Suppressor macrophage treated with lipopolysaccharide for 4 hours (primary cell): ENCODE measurements at places on chromosomes 7 and 10.

GRCh38 chr7:121480566-121481335 lies 84.6 kb upstream of the FAM3C start:
- no peak for DNase-seq

DNA sequence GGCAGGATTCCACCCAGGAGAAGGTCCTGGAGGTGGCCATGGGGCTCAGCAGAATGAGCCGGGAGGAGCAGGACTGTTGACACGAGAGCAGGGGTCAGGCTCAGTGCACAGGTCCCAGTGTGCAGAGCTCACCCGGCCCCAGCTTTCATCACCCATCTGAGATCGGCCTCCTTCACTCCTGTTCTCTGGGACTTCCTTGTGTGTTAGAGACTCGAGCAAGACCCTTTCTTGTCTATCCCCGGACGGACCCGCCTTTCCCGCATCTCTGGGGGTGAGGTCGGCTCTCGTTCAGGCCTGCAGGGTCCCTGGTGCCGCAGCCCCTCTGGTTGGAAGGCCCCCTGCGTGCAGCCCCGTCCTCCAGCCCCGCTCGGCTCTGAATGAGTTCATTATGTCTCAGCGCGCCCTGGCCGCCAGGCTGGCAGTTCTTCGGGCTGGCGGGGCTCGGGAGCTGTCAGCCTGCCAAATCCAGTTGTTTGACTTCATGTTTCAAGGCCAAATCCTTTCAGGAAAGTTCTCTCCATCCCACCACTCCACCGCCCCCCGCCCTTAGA lies 127.9 kb downstream of the LHPP start:
- DNase-seq = no peak

- DNase-seq = no peak
Observed at GRCh38 chr10:49752584-49752983, 9.5 kb downstream of the OGDHL start.

- peak; percentile 80 for DNase-seq
Observed at GRCh38 chr10:32055478-32056135, 618 bp downstream of the KIF5B start.

GRCh38 chr10:21039721-21040120 lies 142.6 kb upstream of the NEBL start:
- no peak for DNase-seq

DNA sequence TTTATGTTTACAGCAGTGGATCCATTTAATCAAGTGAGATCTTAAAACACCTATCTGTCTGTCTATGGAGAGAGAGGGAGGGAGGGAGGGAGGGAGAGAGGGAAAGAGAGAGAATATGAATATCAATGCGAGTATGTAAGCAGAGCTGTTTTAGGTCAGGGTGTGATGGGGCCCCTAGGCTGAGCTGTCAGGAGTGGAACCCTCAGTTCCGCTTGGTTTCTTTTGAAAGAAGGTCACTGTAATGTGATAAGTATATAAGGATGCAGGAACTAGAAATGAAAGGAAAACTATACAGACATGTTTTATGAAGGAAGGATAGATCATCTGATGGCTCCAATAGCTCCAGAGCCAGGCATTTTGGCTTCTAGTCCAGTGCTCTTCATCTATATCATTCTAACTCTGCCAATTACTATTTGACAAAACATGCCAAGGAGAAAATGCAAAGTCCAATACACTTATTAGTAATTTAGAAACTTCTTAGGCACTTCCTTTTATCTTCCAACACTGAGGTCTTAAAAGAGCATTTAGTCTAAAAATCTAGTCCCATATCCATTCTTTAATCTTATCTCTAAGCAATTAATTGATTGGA lies 70.3 kb downstream of the NRCAM start:
- no peak for DNase-seq

GRCh38 chr10:95758351-95759025 lies 2.5 kb downstream of the ENTPD1 start:
- peak; percentile 44 for DNase-seq

DNA sequence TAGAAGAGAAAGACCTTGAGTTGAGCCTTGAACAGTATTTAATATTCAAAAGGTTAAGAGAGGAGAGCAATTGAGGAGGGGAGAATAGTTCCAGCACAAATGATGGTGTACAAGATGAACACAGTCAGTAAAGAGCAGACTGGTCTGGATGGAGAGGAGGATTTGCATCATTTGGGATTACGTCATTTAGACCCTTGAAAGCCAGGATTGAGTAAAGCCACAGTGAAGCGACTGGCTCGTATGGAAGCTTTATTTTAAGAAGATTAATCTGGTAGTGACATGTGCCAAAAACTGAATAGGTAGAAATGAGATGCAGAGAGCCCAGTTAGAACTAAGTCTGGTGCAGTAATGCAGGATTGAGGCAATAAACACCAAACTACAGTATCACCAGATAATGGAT lies 52.6 kb downstream of the TRUB1 start:
- no peak for DNase-seq

GRCh38 chr7:2799253-2799652 lies 44.9 kb downstream of the GNA12 start:
- no peak for DNase-seq

DNA sequence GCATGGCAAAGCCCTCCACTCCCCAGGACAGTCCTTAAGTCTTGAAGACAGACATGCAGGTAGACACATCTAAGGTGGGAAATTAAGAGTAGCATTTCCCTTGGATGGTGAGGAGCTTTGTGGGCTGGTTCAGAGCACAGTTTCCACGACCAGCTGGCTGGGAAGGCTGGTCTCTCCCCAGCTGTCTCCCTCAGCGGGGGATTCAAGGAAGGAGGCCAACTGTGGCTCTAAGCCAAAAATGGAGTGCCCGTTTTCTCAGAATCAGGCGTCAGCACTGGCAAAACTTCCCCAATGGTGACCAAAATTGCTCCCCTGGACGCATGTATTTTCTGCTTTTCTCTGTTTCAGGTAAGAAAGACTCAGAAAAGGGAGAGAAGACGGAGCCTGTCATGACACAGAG lies 230.6 kb upstream of the FZD8 start:
- no peak for DNase-seq

DNA sequence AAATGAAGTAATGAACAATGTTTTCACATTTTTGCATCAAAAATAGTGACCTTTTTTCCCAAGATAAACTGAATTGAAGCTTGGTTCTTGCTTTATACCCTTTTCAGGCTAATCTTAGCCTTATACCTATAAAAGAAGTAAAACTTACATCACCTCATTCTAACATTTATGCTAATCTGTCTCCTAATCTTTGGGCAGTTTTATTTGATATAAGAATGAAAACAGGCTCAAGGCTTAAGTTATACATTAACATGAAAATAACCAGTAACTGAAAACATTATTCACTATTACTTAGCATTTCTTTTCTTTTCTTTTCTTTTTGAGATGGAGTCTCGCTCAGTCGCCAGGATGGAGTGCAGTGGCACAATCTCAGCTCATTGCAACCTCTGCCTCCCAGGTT lies 113.1 kb downstream of the HIBADH start:
- DNase-seq = no peak

DNA sequence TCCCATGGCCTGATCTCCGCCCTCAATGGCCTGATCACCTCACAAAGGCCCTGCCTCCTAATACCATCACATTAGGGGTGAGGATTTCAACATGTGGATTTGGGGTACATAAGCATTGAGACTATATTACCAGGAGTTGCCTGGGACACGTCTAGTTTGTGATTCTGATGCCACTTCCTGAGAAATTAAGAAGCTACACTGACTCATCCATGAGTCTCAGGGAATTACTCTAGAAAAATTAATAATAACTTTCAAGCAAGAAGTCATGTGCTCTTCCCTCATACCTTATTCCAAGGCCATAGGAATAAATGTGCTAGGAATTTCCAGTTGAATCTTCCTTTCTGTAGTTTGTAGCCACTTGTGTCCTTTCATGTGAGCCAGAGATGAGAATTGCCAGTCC lies 519.3 kb upstream of the MKI67 start:
- DNase-seq = no peak

GRCh38 chr10:6065835-6066234 lies 3.7 kb upstream of the IL2RA start:
- peak; percentile 79 for DNase-seq

GRCh38 chr10:8238986-8239385 lies 184.5 kb downstream of the GATA3 start:
- DNase-seq = no peak

GRCh38 chr10:17144757-17145156 lies 15.1 kb upstream of the CUBN start:
- peak; percentile 68 for DNase-seq

DNA sequence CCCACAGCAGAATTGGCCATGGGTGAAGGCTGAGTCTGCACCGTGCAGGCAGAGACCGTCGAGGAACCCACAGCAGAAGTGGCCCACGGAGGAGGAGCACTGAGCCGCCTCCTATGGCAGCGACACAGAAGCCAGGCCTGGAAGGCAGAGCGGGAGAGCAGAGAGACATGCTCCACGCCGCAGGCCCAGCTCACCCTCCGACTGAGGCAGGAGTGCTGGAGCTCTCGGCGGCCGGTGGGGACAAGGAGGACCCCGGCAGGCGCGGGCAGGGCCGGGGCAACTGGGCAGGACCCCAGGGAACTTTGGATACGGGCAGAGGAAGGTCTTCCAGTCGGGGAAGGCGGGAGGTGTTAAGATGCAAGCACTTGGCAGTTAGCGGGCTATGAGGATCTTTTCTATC lies 420.4 kb downstream of the DNAJB6 start:
- DNase-seq = no peak

- DNase-seq = no peak
Observed at GRCh38 chr7:158042156-158042880, 545.3 kb downstream of the PTPRN2 start.
